Hepatocyte (in vitro differentiated cells): ENCODE measurements at places on chromosomes 12 and 14.
A peak's percentile ranks its signal among the peaks of the same experiment; 100 is the strongest.

GRCh38 chr12:76020731-76021672, 10.6 kb downstream of the PHLDA1 start:
- DNase-seq, result peak; percentile 58

DNA sequence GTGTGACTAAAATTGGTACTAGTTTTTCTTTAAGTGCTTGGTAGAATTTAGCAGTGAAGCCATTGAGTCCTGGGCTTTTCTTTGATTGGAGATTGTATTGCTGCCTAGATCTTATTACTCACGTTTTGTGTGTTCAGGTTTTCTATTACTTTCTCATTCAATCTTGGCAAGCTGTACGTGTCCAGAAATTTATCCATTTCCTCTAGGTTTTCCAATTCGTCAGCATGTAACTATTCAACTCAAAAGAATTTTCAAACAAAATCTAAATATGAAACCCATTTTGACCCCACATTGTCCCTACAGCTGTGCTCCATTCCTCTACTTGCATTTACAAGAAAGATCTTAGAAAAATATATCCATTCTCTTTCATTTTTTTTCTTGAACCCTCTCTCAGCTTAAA, 1613.4 kb upstream of the SEL1L start:
- no peak for DNase-seq

- DNase-seq, result no peak
Observed at GRCh38 chr12:41277946-41278267, 89.8 kb downstream of the PDZRN4 start.

- peak; percentile 83 for DNase-seq
Observed at GRCh38 chr12:119060847-119061796, 79.8 kb downstream of the SRRM4 start.

DNA sequence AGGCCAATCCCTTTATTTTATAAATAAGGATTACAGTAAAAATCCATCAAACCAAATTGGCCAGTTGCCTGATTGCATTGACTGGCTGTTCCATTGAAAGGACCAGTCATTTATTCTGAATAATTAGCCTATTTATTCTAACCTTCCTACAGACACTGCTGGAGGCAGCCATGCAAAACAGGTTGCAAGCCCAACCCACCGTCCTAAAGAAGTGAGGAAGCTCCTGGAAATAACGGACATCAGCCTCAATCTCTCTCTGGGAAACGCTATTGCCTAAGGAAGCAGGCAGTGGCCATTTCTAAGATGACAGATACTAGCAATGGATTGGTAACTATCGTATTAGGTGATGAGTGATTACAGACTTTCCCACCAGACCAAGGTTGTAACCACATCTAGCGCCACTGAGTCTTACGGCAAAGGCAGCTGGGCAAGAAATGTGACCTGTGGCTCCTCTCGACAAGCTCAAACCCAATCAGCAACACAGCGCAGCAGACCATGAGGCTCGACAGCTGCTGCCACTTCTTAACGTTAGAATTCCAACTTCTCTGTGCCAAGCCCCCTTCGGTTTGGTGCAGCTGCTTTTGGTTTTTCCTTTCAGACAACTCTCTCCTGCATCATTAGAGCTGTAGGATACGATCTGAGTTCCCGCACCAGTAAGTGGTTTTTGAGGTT, 134.2 kb downstream of the KCNK10 start:
- no peak for DNase-seq

- DNase-seq, result no peak
Observed at GRCh38 chr14:26522967-26523366, 74.9 kb downstream of the NOVA1 start.

DNA sequence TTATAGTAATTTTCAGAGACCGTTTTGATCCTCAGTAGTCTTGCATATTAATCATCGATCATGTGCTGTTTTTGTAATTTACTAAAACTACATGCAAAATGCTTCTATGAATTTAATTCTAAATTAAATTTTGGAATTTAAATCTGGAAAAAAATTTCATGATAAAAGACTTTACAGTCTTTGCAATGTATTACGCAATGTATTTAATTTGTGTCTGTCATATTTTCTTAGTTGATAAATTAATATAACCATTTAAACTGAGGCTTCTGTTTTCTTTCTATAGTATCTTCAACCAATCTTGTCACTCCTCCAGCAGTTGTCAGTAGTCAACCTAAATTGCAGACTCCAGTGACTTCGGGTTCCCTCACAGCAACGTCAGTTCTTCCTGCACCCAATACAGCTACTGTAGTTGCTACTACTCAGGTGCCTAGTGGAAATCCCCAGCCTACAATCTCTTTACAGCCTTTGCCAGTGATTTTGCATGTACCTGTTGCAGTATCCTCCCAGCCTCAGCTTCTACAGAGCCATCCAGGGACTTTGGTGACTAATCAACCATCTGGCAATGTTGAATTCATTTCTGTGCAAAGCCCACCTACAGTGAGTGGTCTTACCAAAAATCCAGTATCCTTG, 94.8 kb downstream of the ATF7IP start:
- DNase-seq, result no peak

- DNase-seq, result no peak
Observed at GRCh38 chr14:32510815-32511214, 181.7 kb downstream of the AKAP6 start.

DNA sequence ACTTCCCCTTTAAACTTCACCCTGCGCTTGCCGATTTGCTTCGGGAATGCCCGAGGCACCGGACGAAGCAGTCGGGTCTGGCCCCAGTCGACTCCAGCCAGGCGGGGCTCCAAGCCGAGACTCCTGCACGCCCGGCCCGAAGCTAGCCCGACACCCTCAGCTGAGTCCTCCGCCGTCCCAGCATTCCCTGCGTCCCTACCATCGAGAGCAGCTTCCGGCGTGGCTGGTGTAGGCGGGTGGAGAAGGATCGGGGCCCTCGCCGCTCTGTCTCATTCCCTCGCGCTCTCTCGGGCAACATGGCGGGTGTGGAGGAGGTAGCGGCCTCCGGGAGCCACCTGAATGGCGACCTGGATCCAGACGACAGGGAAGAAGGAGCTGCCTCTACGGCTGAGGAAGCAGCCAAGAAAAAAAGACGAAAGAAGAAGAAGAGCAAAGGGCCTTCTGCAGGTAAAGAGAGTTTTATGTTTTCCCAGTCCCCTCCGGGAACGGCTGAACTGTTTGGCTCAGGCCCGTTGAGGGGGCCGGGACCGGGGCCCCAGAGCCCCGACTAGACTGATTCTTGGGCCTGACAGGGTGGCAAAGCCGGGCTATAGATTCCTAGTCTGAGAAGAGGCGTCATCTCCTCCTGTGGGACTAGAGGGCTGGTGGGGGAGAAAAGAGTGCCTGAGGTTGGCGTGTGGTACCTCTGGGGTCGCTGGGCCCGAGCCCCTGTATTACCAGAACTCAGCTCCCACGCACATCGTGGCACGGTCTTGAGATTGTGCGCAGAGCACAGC, at the start of gene METAP2:
Gene METAP2 (plus strand): TSS at position 269 of the 776 bp plus-strand sequence. CDS start 28 bp downstream, at position 297.
- DNase-seq, result peak; percentile 97

DNA sequence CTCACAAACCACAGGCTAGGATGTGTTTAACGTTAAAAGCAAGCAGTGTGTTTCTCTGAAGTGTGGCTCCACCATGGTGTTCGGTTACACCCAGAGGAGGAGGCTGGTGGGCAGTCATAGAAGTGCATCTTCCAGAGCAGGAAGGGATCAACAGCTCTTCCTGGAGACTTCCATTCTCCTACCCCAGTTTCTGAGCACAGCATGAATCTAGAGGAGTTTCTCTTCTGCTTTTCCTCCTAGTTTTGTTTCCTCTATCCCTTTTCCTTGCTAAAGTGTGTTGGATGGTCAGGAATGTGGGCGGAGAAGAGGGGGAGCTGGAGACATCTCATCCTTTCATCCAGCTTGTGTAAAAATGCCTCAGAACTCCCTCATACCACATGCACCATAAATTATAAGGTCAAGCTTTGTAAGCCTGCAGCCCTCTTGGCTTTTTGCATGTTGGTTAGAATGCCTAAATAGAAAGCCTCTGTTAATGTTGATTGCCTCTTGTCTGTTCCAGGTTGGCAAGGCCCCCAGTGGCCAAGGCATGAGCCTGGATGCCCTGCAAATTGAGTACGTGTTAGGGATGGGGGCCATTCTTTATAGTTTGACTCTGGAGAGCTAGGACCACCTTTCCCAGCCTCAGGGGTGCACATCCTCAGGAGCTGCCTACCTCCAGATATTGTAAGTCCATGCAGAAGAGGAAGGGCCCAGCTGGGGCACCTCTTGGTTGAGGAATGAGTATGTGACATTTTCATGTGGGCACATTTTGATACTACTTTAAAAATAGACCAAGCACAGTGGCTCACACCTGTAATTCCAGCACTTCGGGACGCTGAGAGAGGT, 4.0 kb upstream of the CKAP4 start:
- DNase-seq, result no peak

GRCh38 chr14:100609331-100609870, 22.2 kb upstream of the BEGAIN start:
- DNase-seq, result no peak

GRCh38 chr14:50619569-50620141, 48.5 kb downstream of the SAV1 start:
- DNase-seq, result peak; percentile 34
